ENCODE measurements at places on chromosomes 4 and X. TPM values are rescaled to one million over a fixed set of nuclear protein-coding genes. Genes with fewer than 3 reads are reported as not detected.
A peak's percentile ranks its signal among the peaks of the same experiment; 100 is the strongest.

TIGD4 gene
- 0.33 TPM for total RNA-seq

DNA sequence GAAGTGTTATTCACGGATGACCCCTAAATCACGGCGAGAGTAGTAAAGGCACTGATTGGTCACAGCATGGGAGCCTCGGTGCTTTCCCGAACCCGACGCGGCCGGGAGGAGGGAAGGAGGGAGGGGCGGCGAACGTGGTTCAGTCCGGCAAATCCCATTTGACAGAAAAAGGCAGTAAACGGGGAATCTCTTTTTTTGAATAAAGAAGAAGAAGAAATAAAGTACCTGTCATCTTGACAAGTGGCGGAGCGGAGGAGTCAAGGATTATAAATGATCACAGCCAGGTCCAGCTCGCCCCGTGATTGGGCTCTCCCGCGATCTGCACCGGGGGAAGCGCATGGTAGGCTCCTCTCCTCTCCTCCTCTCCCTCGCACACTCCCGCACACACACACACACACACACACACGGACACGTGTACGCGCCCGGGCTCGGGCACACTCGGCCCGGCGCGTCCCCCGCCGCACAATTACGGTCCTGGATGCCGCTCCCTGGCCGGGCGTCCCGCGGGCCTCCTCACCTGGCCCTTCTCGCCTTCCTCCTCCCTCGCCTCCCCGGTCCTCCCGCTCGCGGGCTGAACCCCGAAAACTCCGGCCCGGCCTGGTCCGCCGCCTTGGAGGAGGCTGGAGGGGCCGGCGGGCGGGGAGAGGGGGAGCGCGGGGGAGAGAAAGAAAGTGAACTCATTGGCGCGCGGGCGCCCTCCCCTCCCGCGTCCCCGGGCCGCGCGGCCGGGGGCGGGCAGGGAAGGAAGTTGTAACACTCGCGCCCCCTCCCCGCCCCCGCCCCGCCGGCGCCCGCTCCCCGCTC, 99.2 kb upstream of the TENM3 start:
- H3K27me3 ChIP-seq: peaks cover 2% of the 10 kb centered on the region
- peak overlapping the region; percentile 85 for H3K4me3 ChIP-seq
- H3K27ac ChIP-seq: no peak overlapping the region
- H3K36me3 ChIP-seq: no peaks in the 10 kb centered on the region
- no peak for DNase-seq

- H3K27ac ChIP-seq: no peak overlapping the region
- no peak for DNase-seq
- H3K4me3 ChIP-seq: no peak overlapping the region
- H3K4me1 ChIP-seq: no peaks in the 10 kb centered on the region
Measured at GRCh38 chrX:8083286-8083685, 87.8 kb downstream of the VCX2 start.

DNA sequence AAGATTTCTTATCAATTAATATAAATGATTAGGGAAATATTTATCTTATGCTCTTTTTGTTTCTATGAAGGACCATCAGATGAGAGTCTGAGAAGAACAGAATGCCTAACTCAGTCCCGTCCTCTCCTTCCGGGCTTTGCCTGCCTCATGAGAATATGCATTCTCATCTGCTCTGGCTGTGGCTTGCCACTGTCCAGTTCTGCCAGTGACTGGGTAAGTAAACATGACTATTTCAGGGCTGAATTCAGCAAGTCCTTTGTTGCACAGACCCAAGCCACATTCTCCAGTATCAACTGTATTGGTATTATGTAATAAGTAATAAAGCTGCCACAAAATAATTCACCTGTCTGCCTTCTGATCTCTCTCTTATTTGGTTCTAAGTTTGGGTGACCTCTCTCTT, 110.7 kb downstream of the WDFY3 start:
- H3K4me3 ChIP-seq: no peak overlapping the region
- no peak for DNase-seq
- no peaks in the 10 kb centered on the region for H3K36me3 ChIP-seq

JCHAIN gene
- 2.1 TPM for total RNA-seq

NR0B1 gene
- not detected for total RNA-seq
